ENCODE measurements at places on chromosomes 5 and 9.

DNA sequence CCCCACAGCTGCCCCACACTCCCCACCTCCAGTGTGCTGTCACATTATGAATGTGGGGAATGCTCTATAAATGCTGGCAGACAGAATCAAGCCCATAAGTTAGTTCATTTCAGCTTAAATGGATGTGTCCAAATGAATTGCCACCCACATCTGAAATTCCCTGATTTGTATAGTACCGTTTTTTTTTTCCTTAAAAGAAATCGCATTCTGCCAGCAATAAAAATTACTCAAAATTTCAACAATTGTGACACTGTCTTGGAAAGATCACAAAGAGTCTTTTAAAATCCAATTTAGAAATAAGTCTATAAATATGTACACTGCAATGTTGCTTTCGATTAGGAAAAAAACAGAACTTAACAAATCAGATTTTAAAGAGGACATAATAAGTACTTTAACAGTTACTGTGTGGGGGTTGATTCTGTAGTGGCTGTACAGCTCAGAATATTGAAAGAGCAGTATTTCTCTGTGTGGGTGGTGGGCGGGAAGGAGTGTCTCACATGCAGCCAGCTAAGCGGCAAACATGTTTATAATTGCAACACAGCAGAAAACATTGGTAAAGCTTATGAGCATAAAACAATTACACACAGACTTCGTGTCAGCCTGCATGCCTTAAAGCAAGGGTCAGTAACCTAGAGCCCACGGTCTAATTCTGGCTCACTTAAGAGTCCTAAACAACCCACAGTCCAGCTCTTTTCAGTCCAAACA lies 24.9 kb upstream of the CSNK1G3 start:
- no peak for DNase-seq

GRCh38 chr9:110249603-110250002 lies 6.7 kb downstream of the TXN start:
- no peak for DNase-seq

DNA sequence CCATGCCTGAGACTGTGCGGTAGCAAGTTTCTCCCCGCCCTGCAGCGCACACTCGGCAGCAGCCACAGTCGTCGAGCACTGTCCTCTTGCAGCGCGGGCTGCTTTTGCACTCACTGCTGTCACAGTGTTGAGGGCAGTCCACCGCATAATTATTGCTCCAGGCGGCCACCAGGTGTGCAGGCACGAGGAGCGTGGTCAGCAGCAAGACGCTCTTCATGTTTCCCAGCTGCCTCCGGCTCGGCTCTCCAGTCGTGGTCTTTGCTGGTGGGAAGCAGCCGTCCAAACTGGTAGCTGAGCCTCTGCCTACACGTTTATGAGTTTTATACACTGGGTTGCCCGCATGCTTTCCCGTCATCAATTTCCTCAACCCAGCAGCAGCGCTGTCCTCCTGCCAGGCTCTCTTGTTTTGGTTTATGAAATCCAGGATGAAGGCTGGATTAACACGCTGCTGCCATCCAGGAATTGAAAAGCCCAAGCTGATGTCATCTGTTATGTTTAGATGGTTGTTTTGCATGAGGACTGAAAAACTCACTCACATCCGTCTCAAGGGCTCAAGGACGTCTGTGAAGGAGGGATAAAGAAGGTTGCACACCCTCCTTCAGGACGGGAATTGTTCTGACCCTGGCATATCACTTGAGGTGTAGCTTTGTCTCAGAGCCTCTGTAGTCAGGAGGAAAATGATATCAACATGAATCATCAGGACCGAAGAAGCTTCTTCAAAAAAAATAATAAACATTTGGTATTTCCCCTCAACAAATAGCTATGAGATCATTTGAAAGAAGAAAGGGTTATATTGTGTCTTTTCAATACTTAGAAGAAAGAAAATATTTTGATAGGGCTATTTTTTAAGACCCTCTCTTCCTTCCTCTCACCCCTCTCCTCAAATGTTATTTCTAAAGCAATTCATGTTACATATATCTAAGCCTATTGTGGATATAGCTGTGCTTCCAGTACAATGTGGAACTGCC lies at the start of gene ESM1:
Gene ESM1, minus strand, starts transcription at position 293 of the 968 bp plus-strand sequence. Its CDS starts 76 bp downstream, at position 217.
- no peak for DNase-seq

GRCh38 chr5:72255237-72255636 lies 64.8 kb downstream of the MRPS27 start:
- DNase-seq = no peak

- no peak for DNase-seq
Measured at GRCh38 chr5:133428072-133428660, 184.2 kb downstream of the FSTL4 start.

DNA sequence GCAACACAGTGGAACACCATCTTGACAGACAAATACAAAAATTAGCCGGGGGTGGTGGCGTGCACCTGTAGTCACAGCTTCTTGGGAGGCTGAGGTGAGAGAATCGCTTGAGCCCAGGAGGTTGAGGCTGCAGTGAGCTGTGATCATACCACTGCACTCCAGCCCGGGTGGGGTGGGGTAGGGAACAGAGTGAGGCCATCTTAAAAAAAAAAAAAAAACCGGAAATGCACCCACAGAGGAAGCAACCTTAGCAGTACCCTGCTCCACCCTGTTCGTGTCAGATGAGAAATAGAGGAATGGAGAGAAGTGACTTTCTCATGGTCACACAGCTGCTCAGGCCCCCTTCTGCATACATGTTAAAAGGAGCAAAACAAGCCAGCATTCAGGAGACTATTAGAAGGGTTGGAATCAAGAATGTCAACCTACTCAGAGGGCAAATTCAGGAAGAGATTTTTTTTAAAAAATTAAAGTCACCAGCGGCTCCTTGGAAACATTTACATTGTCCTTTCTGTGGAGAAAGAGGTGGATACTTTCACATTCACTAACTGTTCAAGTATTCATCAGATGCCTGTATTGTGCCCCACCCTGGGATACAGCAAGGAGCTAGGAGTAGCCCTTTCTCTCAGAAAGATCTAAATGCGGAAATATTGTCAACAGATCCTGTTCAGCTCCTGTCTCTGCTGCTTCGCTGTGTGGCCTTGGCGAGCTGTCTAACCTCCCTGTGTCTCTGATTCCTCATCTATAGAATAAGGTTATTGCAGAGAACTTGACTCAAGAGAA lies 41.0 kb downstream of the CYFIP2 start:
- peak; percentile 19 for DNase-seq

DNA sequence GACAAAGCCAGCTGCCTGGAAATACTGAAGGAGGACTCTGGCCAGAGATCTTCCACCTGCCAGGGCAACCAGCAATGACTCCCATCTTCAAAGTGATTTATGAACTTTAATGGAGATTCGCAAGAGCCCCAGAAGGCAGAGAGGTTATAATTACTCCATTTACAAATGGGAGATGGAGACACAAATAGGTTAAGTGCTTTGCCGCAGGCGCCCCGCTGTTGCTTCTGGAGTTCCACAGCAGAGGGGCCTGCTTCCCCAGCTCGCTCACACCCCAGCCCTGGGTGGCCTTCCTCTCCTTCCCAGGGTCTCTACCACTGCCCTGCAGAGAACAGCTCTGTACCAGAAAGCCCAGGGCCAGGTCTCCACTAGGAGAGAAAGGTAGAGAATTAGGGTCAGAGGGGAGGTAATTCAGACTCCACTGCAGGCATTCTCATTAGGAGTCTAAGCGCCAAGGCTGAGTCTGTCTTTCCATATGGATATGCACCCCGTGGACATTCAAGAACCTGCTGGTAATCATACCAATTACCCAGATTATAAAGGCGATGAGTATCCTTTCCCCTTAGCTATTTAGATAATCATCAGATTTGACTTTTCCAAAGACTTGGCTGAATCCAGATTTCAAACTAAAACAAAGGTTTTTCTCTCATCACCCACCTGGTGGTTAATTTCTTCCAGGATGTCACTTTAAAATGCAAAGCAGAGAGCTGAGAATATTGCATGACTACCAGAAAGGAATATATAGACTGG lies 157.6 kb upstream of the TUT7 start:
- DNase-seq = no peak

DNA sequence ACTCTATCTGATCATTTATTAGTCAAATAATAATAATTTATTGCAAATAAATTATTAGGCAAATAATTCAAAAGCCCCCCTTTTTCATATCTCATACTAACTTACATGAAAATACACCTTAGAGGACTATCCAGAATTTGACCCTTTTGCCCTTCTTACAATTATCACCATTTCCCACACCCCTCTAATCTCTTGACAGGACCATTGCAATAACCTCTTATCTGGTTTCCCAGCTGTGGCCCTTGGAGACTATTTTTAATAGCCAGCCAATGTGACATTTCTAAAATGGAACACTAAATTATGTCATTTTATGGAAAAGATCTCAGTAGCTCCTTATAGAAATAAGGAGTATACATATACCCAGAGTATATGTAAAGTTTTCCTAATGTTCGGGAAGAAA lies 588.4 kb upstream of the COX7C start:
- DNase-seq = no peak

GRCh38 chr9:131262327-131263032 lies 13.8 kb downstream of the FAM78A start:
- peak; percentile 86 for DNase-seq
